ENCODE measurements at places on chromosomes 11 and 22.

GRCh38 chr11:18393581-18394274 is 635 bp upstream of the LDHA start:
- no peak for DNase-seq

- no peak for DNase-seq
These were observed 558.7 kb downstream of the BRD1 start for GRCh38 chr22:49268924-49269323.

GRCh38 chr11:95711162-95711944 is 78.2 kb downstream of the FAM76B start:
- no peak for DNase-seq

DNA sequence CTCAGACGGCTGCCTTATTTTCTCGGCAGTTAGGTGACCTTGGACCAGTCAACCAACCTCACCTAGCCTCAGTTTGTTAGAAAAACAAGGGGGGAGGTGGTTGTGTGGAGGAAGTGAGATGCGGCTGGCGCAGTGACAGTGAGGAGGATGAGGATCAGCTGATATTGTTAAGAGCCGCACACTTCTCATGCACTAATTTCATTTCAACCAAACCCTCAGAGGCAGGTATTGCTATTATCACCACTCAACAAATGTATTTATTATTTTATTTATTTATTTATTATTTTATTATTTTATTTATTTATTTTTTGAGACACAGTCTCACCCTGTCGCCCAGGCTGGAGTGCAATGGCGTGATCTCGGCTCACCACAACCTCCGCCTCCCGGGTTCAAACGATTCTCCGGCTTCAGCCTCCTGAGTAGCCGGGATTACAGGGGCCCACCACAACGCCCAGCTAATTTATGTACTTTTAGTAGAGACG is 2.1 kb downstream of the LGALS1 start:
- no peak for DNase-seq

DNA sequence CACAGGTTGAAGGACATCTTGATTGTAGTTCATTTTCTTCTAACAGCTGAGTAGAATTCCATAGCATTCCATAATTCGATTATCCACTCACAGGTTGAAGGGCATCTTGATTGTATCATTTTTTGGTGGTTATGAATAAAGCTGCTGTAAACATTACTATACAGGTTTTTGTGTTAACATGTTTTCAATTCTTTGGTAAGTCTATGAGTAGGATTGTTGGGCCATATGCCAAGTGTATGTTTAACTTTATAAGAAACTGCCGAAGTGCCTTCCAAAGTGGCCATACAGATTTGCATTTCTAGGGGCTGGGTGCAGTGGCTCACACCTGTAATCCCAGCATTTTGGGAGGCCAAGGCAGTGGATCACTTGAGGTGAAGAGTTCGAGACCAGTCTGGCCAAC is 44.6 kb downstream of the ANKRD42 start:
- DNase-seq = no peak

DNA sequence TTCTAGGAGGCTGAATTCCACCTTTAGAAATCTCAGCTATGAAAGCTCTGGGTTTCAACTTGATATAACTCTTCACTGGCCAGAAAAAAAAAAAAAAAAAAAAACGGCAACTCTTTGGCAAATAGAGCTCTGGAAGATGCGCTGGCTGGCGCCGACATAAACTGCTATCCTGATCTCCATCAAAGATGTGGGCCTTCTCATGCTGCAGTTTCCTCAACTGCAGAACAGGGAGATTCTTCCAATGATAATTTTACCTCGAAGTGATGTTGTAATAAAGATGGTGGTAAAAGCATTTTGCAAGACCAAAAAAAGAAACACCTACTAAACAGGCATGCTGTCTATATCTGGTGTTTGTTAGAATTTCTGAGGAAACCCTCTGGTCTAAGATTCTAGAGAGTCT is 20.3 kb downstream of the FLI1 start:
- no peak for DNase-seq

Data from NCI-H524 (cell line).